Umbilical cord (tissue), 2 donors: ENCODE measurements at places on chromosomes 2 and 18.

DNA sequence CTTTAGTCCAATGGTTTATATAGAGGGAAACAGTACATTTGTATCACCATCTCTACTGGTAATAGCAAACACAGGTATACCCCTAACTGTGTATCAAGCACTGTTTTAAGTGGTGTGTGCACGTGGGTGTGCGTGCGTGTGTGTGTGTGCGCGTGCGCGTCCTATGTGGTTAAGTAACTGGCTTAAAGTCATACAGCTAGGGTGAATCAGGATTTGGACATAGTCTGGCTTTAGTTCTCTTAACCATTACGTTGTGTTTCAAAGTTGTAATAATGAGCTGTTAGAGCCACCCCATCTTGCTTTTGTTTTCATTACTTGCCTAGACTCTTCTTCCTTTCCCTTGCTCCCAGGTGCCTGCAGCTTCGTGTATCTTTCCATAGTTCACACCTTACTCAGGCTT lies 2.1 kb downstream of the HADHB start:
- DNase-seq, result no peak

DNA sequence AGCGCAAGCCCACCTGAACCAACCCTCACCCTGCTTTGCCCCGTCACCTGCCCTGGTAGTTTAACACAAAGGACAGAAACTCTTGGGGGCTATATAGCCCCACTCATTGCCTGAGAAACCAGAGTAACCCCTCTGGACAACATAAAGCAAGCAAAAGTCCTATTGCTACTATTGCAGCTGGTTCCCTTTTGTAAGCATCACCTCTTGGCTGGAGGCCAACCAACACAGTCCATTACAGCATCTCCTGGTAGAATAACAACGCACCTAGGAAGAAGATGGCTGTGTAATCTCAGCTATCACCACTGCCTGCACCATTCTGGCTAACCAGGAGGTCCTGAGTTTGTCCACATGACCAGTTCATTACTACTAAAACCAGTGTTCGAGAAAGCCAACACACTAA lies 36.4 kb downstream of the FLACC1 start:
- DNase-seq, result no peak

GRCh38 chr2:232300894-232301387 lies 77.6 kb upstream of the ALPP start:
- DNase-seq, result no peak

GRCh38 chr2:238974501-238975166 lies 126.7 kb downstream of the TWIST2 start:
- DNase-seq, result peak; percentile 24

GRCh38 chr2:112887964-112888749 lies 22.8 kb upstream of the IL37 start:
- DNase-seq, result no peak

DNA sequence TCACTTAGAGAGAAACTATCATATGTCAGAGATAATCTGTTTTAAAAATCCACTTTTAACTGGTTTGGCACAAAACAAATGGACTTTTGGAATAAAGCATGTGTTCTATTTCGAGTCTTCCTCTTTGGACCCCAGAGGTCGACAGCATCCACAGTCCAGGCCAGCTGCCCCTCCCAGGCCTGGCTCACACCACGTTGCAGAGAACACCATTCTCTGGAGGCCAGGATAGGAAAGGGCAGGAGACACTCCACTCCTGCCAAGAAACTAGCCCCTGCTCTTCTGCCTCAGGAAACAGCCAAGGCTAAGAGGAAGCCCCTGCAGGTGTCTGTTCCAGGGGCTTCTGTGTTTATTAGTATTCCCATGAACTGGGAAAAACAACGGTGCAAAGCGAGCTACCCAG lies 456.6 kb upstream of the ID2 start:
- no peak for DNase-seq
